Fibroblast of skin of abdomen (primary cell): ENCODE measurements at places on chromosomes 3 and 15.

DNA sequence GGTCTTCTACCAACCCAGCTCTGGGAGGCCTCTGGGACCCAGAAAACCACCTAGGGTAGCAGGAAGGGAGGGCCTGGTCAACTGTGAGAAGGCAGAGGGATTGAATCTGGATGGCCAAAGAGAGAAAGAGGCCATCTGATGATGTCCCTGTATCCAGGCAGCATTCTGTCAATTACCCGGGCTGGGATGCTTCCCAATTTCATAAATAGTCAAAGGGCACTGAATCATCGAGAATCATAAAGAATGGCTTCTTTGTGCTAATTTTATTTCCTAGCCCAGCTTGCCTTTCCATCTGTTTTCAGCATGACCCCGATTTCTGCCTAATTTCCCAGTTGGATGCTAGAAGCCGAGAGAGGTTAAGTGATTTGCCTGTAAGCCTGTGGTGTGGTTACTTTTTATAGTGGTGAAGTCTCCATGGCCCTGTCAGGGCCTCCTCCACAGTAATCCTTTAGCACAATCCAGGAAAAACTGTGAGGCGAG, 129.2 kb downstream of the FAM43A start:
- no peak for DNase-seq

DNA sequence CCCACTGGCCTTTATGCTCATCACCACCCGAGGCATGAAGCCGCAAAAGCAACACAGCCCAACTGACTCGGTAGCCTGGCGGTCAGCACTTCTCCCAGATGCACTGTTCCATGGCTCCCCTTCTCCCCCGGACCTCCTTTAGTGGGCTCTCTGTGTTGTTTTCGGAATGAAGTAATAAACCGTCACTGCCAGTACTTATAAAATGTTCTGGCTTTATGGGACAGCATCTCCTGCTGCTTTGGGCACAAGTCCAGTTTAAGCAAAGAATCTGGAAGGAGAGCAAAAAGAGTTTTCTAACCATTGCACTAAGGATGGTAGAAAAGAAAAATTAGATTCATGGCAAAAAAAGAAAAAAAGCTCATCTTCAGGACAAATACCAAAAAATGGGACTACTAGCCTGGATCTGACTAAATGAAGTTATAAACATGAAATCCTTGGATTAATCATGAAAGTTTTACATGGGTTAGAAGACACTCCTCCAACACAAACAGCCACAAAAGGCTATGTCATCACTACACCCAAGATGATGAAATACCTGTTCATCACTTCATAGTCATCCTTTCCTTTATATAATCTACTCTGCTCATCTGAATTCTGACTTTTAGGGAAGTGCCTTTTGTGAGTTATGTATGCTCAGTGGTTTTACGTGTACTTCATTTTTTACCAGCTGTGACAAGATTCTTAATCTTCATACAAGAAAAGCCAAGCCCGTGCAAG, 89.5 kb upstream of the UBE2E2 start:
- peak; percentile 59 for DNase-seq

GRCh38 chr15:67701669-67702068, 123.6 kb upstream of the SKOR1 start:
- DNase-seq = no peak

DNA sequence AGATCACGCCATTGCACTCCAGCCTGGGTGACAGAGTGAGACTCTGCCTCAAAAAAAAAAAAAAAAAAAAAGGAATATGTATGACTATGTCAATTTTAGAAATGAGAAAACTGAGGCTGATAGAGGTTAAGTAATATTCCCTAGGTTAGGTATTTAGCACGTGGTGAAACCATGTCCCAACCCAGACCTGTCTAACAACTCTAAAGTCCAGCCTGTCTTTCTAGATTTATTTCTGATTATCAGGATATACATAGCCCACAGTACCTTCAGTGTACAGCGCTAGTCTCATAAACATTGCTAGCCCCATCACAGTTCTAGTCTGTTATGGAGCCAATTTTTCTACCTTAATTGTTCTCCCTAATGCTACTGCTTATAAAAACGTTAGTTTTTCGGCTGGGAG, 88.4 kb upstream of the RAP2B start:
- DNase-seq = no peak

DNA sequence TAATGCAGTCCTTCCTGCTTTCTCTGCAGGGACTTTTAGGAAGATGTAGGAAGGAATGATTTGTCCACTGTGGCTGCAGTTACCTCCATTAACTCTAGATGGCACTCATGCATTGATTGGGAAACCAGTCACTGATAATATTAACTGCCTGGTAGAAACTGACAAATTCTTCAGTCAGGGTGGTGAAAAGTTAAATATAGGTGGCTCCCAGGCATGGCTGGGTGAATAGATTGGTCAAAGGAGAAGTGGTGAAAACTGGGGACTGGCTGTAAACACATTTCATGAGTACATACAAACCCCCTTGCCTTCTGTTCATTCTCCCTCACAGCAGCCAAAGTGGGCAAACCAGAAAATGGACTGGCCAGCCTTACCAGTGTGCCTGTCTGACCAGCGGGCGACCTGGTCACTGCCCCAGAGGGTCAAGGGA, 333.4 kb downstream of the THSD4 start:
- peak; percentile 68 for DNase-seq

- no peak for DNase-seq
Observed at GRCh38 chr3:34077417-34078195, 279.2 kb downstream of the PDCD6IP start.

DNA sequence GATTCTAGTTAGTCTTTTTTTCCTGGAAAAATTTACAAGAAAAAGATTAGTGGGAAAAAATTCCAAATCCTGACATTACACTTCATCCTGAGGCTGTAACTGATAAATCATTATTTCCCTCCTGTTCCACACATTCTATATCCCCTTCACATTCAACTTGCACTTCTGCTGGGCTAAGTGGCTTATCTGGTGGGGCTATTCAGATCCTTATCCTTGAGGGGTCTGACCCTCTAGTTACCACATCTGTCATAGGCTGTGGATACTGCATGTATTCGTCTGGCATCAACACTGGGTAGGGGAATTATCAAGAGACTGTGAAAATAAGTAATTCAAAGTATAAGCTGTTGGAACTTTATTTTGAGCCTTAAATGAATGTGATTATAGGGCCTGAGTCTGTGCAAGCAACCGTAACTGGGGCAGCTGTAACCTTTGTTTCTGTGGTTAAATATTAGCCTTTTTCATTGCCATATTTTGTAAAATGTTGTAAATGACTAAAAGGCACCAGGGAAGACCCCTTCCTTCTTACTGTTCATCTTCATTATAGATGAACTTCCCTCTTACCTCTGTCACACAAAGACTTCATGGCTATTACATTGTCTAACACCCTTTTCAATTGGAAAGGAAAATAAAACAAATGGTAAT, 28.0 kb upstream of the TEX9 start:
- no peak for DNase-seq

DNA sequence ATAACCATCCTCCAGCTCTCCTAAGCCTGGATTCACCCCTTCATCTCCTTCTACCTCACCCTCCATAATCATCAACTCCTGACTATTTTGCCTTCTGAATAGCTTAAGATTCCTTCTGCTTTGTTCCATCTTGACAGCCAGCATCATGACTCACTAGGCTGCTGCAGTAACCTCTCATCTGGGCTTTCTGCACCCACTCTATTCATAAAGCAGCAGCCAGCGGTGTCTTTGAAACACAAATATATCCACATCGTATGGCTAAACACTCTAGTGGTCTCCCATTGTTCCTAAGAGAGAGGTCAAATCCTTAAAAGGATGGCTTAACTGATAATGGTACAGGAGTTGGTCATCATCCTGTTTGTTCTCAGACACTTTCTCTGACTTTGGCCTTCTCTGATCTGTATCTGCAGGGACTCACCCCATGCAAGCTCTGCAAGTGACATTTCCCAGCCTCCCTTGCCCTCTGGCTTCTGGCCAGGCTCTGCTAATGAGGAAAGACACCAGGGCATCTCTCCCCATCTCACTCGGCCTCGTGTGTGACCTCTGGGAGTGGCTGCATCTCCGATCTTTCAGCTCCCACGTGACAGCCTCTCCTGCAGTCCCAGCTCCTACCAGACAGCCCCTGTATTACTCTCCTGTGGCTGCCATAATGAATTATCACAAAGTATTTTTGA, 6.2 kb downstream of the GRK7 start:
- peak; percentile 13 for DNase-seq

GRCh38 chr3:194488055-194488742, 1.4 kb upstream of the ATP13A3 start:
- peak; percentile 44 for DNase-seq

DNA sequence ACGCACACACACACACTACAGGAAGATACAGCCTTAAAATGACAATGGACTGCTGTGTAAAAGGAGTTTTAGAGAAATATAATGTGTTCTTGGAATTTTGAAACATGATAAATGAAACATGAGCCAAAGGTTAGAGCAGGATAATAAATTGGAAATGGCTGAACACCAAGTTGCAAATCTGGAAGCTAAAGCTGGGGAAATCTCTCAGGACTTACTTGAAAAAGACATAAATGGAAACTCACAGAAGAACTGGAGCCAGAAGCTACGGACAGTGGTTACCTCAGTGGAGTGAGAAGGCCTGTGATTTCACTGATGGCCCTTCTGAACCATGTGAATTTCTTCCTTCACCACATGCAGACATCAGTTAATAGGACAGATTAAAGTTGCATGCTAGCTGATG, 37.3 kb upstream of the ATP10A start:
- DNase-seq = no peak

DNA sequence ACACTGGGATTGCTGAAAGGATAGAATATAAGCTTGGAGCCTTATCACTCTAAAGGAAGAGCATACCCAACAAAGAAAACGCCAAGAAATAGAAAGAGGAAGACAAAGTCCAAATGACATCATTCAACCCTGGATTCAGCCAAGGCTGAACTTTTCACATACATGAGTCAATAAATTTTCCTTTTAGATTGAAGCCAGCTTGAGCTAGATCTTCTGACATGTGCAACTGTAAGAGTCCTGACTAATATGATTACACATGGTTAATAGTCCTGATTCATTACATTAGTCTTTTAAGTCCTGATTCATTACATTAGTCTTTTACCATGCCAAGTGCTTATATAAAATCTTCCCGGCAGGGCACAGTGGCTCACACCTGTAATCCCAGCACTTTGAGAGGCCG, 13.6 kb upstream of the DENND6A start:
- DNase-seq = peak; percentile 87

DNA sequence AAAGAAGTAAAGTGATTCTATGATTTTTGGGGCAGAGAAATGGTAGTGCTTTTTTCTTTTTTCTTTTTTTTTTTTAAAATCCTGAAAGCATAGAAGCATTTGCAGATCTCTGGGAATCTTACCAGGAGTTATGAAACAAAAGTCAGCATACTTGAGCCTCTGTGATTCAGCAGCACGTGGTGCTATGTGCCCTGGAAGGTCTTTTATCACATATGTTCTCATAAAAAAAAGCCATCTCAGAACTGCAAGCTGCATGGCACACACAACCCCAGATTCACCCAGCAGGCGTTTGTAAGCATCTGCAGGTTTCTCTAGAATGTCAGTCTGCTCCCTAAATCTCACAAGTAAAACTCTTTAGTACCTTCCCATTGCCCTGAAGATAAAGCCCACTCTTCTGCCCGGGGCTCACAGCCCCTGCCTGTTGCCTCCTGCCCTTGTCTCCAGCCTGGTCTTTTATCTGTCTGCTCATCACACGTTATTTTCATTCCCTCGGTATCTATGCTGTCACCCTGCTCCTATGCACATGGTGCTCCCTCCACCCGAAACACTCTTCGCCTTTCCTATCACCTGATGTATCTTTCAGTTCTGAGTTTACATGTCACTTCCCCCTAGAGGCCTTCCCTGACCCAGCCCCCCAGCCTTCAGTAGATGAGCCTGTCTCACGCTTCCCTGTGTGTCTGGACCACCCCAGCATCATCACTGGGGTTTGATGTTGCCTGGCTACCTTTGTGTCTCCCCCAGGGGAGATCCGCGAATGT, 72.4 kb downstream of the CHDH start:
- peak; percentile 90 for DNase-seq

- DNase-seq = no peak
Observed at GRCh38 chr15:40121911-40122638, 13.4 kb upstream of the BMF start.

GRCh38 chr15:45831787-45832186, 197.0 kb downstream of the SQOR start:
- DNase-seq = no peak

DNA sequence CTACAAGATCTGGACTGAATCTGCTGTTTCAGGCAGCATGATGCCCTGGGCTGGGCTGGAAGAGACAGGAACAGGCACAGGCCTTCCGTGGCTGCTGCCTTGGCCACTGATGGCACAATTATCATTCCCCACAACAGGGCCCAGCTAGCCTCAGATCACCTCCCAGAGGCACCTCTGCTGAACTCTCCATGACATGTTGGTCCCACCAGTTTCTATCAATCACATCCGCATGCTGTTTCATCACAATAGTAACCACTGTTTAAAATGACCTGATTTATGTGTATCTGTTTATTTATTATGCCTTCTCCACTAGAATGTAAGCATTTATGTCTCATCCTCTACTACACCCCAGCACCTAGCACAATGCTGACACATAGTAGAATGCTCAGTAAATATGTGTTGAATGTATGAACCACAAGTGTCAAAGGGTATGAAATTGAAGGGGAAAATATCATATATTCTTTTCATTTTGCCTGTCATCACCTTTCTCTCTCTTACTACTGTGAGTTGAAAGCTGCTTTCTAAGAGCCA, 32.7 kb upstream of the ZBTB38 start:
- peak; percentile 83 for DNase-seq

DNA sequence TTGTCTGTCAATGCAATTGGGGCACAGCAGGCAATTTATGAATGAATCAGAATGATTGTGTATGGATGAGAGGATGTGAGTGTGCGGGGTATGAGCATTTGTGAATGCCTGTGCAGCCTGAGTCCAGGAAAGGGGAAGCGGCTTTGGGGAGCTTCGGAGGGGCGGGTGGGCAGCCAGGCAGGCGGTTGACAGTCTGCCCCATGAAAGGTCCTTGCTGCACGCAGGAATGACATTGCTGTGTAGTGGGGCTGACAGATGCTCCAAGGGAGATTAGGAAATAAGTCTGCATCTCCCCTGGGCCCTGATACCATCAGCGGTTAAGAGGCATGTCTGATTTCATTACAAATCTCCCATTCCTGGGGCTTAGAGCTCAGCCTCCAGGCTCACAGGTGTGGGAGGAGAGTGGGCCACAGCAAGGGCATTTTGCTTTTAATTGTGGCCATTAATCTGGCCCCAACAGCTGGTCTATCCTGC, 26.4 kb upstream of the TSPAN3 start:
- no peak for DNase-seq

DNA sequence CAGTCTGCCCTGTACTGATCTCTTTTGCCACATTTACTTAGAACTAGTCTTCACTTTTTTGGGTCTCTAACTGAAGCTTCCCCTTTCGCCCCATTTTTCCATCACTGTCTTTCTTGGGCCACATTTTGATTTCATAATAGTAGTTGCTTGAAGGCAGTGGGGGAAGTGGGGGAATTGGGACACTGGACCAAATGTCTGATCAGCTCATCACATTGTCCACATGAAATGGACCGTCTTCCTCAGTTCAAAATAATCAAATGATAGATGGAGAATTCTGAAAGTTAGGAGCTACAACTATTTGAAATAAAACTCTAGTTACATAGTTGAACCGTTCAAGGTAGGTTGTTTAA, 747 bp downstream of the PDCD6IP start:
- DNase-seq = no peak

GRCh38 chr3:26102376-26102775, 312.5 kb downstream of the OXSM start:
- no peak for DNase-seq

- no peak for DNase-seq
Observed at GRCh38 chr15:78055919-78056713, 21.4 kb downstream of the TBC1D2B start.

- no peak for DNase-seq
Observed at GRCh38 chr3:24434651-24435050, 60.0 kb downstream of the THRB start.

- DNase-seq = no peak
Observed at GRCh38 chr3:113057117-113057516, 66.3 kb downstream of the GTPBP8 start.
